ENCODE measurements at places on chromosomes 11 and 22.

- no peak for DNase-seq
These were observed 14.9 kb downstream of the GAS2 start for GRCh38 chr11:22681281-22681812.

- no peak for DNase-seq
These were observed 19.4 kb downstream of the RELT start for GRCh38 chr11:73395297-73396208.

DNA sequence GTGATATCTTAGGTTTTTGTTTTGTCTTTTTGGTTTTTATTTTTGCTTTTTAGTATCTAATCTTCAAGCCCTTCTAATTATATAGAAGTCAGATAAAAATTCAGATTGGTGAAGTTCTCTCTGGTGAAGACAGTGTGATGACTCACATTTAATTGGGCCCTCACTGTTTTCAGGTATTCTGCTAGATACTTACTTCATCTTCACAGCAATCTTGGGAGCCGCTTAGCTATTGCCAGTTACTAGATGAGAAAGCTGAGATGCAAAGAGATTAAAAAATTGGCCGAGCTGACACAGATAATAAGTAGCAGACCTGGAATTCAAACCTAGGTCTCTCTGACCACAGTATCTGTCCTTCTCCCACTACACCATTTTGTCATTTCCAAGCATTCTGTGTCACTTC, 75.0 kb downstream of the PPP2R1B start:
- DNase-seq = no peak

GRCh38 chr11:2265854-2266585, 4.4 kb downstream of the ASCL2 start:
- no peak for DNase-seq

GRCh38 chr11:86041975-86042378, 26.9 kb downstream of the PICALM start:
- DNase-seq = peak; percentile 81

DNA sequence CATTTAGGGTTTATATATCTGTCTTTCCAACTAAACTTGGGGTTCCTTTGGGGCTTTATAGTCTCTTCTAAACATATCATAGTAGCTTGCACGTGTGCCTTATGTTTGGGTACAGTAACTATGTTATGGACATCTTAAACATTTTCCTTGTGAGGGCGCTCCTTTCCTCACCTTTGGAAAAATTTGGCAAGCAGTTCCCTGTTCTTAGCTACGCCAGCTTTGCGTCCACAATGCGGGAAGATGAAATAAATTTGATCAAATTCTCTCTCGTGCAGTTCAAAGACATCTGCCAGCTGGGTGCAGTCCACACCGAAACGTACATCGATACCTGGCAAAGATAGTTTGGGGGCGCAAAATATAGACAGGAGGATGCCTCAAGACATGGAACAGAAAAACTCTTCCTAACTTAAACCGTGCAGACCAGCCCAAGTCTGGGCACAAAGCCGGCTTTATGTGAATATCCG, 548 bp downstream of the FDXACB1 start:
- DNase-seq = no peak

DNA sequence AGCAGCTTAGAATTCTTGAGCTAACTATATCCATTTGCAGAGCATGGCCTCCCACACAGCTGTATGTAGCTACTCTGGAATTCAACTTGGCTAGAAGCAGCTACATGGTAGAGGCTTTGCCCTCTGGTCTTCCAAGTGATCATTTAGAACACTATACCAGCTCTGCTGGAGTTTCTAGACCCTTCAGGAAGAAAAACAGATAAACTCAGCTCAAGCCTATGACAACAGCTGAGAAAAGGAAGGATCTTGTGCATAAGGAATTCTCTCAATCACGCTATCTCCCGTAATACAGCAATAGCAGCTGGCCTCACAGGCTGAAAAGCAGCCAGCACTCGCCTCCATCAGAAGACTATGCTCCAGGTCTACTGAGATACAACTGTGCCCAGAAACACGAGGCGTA, 50.6 kb upstream of the APOA1 start:
- no peak for DNase-seq

DNA sequence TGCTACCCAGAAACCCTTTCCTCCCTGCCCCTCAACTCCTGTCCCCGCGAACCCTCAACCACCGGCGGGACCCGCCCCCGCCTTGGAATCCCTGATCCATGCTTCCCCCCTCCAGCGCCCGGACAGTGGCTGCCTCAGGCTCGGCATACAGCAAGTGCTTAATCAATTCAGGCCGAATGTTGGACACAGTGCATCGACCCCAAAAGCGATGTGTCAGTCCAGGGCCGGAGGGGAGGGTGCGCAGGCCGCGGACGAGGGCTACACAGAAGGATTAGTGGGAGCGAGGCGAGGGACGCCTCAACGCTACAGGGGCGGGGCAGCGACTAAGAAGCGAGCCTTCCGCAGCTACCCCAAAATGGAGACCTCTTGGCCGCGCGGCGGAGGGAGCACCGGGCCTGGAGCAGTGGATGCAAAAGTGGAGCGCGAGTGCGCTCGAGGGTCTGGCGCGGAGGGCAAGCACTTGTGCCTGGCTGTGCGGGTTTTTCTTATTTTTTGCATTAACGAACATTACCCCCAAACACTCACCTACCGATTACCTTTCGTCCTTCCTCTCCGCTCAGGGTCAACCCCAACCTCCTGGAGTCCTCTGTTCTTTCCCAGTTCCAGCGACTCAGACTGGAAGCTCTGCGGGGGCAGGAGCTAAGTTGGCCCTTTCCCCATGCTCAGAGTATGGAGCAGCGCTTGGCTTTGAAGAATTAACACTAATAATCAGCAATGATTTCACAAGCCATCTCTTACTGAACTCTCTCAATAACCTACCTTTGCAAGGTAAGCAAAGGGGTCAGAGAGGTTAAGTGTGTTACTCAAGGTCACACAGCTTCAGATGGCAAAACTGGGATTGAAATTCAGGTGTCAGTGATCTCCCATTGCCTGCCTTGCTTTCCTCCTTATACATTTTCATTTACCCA, 30.0 kb upstream of the WNT11 start:
- DNase-seq = no peak

DNA sequence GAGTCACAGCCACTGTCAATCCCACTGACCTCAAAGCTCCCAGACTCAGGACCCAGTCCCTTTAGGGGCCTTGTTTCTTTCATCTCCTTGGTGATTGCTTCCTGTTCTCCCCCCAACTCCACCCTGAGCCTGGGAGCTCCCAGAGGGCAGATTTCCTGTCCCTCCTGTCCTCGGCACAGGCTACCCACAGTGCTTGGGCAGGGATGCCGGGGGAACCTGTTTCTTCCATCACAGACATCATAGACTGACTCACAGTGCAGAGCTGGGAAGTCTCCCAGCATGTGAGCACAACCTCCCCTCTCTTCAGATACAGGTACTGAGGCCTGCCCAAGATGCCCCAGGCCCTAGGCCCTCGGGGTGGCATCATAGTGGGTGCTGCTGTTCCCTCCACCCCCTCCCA, 16.6 kb downstream of the TRIM29 start:
- no peak for DNase-seq

- DNase-seq = no peak
These were observed 33.4 kb upstream of the ATXN10 start for GRCh38 chr22:45638197-45638596.

DNA sequence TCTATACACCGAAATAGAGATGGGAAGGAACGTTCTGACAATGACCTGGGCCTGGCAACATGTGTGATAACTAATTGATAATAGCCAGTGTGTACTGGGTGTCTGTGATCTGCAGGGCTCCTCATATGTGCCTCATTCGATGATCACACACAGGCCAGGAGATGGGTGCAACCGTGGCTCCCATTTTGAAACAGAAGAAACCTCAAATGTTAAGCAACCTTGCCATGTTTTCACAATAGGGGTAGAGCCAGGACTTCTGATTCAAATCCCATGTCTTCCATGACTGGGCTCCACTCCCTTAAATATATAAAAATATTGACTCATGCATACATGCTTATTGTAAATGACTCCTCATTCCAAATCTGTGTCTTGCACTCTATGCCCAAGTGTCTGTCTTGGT, 11.1 kb downstream of the APOL3 start:
- no peak for DNase-seq

- peak; percentile 75 for DNase-seq
These were observed 16.0 kb upstream of the PHLDA2 start for GRCh38 chr11:2945031-2945756.

DNA sequence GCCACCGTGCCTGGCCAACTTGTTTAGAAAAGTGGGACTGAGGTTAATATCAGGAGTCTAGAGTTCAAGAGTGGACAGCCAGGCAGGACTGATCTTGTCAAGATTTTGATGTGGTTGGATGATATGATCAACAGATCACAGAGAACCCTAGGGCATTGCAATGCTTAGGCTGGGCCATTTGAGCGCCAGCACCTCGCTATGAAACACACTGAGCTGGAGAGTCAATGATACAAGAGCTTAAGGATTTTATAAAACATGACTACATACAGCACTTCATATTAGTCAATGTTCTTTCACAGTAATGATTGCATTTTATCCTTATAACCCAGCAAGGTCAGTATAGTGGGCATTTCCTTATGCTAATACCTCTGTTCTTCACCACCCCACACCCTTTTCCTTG, 15.4 kb upstream of the PEX26 start:
- no peak for DNase-seq

DNA sequence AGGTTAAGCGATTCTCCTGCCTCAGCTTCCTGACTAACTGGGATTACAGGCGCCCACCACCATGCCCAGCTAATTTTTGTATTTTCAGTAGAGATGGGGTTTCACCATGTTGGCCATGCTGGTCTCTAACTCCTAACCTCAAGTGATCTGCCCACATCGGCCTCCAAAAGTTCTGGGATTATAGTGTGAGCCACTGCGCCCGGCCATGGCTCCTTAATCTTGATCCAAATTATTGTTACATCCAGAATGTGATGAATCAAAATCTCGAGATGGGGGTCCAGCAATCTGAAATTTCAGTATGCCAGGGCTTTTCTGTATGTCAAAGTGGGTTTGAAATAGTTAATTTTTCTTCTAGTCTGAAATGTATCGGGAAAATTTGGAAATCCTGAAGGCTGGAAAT, 3.7 kb downstream of the RPL27A start:
- no peak for DNase-seq

DNA sequence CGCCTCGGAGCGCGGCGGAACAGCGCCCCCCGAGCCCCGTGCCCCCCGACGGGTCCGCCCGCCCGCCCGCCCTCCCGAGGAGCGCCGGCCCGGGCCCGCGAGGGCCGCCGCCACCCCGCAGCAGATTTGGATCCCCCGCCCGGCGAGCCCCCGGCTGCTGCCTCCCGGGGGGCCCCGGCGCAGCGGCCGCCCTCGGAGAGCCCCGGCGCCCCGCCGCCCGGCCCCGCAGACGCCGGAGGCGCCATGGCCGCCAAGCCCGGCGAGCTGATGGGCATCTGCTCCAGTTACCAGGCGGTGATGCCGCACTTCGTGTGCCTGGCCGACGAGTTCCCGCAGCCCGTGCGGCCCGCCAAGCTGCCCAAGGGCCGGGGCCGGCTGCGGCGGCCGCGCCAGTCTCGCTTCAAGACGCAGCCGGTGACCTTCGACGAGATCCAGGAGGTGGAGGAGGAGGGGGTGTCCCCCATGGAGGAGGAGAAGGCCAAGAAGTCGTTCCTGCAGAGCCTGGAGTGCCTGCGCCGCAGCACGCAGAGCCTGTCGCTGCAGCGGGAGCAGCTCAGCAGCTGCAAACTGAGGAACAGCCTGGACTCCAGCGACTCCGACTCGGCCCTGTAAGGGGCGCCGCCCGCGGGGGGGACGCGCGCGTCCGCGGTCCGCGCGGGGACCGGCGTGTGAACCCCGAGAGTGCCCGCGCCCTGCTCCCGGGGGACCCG, 380 bp downstream of the C11orf96 start:
- no peak for DNase-seq

- DNase-seq = no peak
These were observed 43.6 kb downstream of the TSPAN18 start for GRCh38 chr11:44770401-44770800.

DNA sequence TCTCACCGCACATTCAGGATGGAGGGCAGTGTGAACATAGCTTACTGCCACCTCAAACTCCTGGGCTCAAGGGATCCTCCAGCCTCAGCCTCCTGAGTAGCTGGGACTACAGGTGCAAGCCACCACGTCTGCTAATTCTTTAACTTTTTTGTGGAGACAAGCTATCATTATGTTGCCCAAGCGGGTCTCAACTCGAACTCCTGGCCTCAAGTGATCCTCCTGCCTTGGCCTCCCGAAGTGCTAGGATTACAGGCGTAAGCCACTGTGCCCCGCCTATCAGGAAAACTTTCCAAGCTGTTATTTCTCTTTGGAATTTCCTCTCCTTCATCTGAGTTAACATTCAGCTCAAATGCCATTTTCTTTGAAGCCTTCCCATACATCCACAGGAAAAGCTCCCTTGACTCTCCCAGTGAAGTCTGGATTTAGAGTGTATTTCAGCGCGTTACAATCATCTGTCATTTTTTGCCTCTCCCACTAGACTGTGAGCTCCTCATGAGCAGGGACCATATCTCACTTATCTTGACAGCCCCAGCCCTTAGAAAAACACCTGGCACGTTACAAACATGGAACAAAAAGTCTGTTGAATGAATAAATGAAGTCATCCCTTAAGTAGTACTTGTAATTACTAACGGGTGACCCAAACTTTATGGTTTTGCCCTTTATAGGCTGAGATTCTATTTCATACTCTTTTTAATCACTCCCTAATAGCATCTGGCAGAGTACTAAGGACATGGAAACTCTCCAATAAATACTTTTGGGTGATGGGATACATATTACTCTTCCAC, 2.2 kb downstream of the MRTFA start:
- DNase-seq = no peak

DNA sequence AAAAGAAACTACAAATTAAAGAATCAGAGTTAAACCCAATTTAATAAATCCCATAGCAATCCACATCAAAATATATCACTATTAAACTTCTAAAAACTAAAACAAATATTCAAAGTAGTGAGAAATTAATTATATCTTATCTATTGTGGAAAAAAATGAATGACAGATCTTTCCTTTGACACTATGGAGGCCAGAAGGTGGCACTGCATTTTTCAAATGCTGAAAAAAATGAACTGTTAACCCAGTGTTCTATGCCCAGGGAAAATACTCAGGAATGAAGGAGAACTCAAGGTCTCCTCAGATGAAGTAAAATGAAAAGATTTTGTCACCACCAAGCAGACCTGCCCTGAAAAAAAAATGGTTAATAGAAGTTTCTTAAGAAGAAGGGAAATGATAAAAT, 27.7 kb downstream of the TYR start:
- no peak for DNase-seq

- DNase-seq = no peak
These were observed 5.3 kb downstream of the SLN start for GRCh38 chr11:107706531-107706930.

DNA sequence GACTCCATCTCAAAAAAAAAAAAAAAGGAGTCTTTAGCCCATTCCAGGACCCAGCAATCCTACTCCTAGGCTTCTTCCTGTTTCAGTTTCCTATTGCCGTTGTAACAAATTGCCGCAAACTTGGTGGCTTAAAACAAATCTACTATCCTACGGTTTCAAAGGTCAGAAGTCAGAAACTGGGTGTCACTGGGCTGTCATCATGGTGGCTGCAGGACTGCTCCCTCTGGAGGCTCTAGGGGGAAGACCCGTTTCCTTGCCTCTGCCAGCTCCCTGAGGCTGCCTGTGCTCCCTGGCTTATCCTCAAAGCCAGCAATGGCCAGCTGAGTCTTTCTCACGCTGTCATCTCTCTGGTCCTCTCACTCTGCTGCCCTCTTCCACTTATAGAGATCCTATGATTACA, 8.7 kb upstream of the DAGLA start:
- no peak for DNase-seq

GRCh38 chr11:62694455-62695167, 5.3 kb upstream of the LRRN4CL start:
- peak; percentile 69 for DNase-seq

Measured in AG09319 (cell line).